ENCODE measurements at places on chromosomes 2 and 18.

DNA sequence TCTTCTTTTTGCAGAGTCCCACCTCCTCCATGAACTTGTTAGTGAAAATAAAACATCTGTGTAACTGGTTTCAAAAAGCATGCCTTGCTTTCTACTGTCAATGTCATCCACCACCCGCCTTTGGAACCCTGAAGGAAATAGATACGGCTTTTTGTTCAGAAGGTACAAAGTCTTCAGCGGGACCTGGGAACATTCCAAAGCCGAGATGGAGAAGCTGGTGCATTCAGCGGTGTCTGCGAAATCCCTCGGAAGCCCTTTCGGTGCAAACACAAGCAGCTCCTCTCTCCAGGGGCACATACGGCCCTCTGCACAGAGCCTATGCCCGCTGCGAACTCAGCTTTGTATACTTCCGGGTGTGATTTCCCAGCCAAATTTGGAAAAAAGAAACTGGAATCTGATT lies 555.8 kb upstream of the SALL3 start:
- DNase-seq, result no peak

DNA sequence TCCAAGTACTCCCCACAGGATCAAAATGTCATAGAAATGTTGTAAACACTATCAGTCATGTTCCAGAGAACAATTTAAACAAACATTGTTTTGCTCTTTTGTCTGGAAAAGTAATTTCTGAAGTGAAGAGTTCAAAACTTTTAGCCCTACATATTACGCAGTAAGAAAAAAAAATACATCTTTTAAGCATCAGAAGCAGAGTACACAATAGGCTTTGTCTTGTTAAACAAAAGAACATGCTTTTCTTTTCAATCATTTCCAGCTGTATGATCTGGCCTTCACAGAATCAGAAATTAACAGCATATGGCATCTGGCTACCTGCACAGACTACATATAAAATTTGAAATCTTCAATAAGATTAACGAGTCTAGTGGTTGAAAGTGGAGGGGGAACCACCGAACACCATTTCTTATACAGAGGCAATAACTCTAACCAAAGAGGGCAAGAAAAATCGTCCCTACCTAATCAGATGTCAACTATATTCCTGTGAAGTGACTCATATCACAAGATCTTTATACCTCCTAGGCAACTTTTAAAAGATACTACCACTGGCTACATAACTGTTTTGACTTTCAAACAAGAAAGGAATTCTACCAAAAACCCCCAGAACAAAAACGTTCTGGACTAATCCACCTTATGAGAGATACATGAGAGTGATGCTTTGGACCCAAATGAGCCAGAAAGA lies 149.3 kb downstream of the EXOC6B start:
- DNase-seq, result no peak

DNA sequence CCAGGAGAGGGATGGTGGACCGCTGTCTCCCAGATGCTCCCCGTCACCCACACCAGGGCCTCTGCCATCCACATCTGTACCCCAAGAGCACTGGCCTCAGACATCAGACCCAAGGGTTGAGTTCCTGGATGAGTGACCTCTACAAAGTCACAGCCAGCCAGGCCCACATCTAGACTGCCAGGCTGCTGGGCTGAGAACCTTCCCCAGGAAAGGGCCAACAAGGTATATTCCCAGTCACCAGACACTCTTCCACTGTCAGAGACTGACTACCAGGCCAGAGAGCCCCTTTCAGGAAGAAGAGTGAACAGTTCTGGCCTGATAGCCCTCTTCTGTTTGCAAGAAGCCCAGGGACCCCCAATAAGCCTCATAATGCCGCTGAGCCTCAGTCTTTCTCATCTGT lies 44.3 kb downstream of the C1QL2 start:
- DNase-seq, result no peak

DNA sequence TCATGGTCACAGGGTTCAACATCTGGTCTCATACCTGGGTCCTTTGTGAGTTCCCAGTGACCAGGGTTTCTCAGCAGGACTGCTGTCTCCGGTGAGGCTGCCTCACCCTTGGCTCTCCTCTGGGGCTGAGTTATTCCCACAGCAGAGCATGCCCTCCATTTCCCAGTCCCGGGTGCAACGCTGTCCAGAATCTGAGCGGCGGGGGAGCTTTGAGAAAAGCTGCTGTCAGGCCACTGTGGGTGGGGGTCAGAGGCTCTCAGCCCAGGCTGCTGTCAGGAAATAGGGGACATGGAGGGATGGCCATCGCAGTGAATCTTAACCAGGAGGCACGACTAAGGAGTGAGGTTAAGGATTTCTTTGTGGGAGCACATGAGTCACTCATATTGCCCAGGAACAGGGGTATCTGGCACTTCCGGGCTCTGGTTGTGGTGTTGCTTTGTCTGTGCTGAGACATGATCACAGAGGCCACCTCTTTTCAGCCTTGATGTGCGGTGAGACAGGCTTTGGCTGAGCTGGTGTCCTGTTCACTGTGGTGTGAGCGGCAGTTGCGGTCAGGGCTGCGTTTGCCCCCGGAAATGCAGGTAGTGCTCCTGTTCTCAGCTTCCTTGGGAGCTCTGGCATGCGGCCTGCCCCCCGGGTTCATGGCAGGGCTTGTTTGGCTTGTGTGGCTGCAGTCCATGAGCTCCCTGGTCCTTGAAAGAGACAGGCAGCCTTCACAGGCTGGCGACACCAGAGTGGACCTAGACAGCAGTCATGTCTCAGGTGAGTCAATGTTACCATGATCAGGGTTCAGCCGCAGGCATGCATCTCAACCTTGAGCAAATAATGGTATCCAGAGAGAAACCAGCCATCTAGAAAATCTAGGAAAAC lies 310.7 kb upstream of the MYT1L start:
- DNase-seq, result no peak

DNA sequence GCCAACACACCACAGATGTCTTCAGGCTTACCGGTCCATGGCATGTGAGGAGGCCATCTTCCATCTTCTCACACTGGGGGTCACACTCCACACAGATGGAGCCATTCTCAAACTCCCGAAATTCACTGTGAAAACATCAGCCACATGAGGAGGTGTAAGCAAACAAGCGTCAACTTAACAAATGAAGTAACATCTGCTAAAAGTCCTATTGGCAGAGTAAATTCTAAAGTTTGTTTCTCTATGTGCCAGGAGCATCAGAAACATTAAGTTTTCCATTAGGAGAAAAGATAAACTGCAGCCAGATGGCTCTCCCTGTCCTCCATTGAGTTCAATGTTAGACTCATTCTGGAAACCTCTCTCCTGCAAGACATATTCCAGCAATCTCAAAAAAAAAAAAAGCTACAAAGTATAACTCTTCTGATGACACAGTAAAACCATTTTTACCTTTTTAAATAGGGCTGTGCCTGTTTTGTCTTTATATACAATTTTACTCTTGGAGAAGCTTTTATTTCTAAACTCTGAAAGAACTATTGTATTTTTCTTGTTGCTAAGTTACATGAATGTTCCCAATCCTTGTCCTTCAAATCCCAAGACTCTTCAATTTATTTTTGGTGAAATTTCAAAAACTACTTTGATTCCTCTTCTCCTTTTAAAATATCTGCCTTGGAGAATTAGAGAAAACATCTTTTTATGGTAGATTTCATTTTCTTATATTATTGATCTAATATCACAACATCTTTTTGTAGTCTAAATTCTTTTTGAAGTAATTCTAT lies 865.3 kb downstream of the ERBB4 start:
- no peak for DNase-seq

DNA sequence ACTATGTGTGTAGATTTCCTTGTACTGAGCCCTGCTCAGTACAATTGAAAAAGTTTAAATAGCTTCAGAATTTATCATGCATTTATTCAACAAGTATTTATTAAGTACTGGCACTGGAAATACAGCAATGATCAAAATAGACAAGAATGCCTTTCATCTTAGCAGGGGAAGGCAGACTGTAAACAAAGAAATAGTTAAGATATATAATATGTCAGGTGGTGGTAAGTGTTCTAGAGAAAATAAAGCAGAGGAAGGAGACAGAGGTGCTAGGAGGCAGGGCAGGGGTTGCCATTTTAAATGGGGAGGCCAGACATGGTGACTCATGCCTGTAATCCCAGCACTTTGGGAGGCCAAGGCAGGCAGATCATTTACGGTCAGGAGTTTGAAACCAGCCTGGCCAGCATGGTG lies 13.6 kb upstream of the LIPG start:
- DNase-seq, result no peak

DNA sequence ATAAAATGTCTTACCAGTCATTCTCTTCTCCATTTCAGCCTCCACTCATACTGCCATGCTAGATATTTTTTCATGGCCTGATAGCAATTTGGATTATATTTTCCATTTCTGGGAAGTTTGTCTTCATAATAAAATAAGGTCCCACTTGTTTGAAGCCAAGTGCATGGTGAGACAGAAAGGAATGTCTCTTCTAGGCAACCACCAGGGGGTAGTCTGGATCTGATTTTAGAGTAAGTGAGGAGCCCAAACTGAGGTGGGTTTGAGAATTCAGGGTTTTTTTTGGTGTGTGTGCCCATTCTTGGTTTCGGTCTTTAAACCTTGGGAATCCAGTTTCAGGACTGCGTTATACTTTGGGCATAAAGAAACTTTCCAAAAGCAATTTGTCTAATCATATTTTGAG lies 315.5 kb downstream of the RPRM start:
- DNase-seq, result no peak

DNA sequence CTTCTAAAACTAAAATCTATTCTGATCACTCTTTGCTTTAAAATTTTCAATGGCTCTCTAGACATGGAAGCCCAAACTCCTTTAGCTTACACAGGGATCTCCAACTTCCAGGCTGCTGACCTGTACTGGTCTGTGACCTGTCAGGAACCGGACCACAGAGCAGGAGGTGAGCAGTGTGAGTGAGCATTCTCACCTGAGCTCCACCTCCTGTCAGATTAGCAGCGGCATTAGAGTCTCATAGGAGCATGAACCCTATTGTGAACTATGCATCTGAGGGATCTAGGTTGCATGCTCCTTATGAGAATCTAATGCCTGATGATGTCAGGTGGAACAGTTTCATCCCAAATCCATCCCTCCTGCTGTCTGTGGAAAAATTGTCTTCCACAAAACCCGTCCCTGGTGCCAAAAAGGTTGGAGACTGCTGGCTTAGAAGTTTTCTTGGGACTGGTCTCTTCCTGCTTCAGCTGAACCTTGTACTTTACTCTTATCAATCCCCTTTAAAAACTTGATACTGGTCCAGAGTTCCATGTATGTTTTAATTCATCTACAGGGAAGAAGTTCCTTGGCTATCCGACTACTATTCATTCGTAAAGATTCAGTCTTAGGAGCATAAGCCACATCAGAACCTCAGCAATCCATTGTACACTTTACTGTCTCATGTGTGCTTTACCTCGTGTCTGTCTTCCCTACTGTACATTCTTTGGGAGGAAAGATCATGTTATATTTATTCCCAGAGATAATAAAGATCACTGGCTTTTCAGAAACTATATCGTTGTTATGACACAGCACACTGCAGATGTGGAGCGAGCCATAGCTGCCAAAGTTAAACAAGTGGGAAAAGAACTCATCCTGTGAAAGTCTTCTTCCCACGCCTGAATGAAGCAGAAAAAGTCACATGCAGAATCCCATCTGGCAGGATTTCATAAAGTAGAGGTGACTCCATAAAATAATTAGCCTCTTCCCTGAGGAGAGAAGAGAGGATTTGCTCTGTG lies 183.8 kb downstream of the LRATD1 start:
- DNase-seq, result no peak

All from nucleus accumbens (tissue), 56 donors.